Activated naive CD4-positive, alpha-beta T cell treated with Interleukin-2 at 50 U/mL for 16 hours (primary cell): ENCODE measurements at places on chromosomes 4 and X.

DNA sequence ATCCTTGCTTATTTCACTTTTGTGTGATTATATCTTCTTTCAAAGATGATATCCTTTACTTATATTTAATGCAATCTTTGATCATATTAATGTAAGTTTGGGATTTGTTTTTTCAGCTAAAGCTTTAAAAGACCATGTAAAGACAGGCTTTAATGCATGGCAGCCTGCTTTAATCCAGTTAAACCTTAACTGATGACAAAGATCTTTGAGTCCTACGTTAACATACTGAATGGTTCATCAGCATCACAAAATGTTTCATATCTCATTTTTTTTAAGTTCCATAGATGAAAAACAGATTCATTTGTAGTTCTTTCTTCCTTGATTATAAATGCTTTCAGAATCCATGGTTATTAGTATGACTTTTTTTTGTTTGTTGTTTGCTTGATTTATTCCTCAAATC, 1102.8 kb downstream of the FSTL5 start:
- no peak for DNase-seq

DNA sequence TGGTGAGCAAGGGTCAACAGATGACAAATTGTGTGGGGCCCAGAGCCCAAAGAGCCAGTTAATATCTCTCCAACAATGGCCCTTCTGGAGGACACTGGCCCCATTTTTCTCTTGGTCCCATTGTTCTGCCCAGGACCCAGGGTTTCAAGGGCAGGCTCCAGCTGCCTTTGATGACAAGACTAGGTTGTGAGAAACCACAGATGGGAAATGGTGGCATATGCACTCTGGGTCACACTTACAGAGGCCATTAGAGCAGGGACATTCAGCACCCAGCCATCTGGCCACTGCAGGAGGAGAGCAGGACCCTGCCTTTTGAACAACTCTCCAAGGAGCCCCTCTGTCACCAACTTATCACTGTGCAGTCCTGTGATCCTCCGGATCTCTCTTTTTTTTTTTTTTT, 49.7 kb upstream of the KIAA1210 start:
- no peak for DNase-seq

GRCh38 chrX:68719904-68720614, 72.6 kb downstream of the STARD8 start:
- DNase-seq, result no peak

DNA sequence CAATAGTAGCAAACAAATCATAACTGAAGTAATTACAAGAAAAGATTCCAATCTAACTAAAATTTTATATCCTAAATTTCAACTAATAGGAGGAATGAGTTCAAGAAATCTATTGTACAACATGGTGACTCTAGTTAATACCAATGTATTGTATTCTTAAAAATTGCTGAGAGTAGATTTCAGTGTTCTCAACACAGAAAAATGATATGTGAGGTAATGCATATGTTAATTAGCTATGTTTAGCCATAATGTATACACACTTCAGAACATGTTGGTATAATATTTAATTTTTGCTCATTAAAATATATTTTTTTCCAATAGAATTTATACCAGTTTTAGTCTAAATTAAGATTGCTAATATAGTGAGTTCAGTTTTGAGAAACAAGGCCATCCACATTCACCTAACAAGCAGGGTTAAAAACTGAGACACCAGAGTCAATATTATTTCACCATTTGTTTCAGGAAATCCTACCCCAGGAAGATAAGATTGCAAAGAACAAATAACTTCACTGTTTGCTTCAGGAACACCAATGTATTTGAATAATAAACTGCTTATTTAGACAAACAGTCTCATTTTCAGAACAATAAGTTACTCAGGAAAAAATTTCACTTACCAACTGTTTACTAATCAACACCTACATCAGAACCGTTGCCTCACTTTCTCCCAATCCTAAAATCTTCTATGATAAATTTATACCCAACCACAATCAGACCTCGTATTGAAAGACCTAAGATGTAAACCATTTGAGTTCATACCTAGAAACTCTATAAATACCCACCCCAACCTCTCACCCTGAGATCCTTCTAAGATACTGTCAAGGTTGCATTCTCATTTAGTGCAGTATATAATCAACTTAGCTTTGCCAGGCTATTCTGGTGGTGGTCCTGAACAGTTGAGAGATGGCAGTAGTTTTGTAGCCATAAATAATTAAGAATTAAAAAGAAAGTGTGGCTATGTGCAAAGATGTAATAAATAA, 132.8 kb downstream of the MAB21L2 start:
- DNase-seq, result no peak

GRCh38 chrX:111041018-111041462, 55.0 kb upstream of the PAK3 start:
- DNase-seq, result no peak

DNA sequence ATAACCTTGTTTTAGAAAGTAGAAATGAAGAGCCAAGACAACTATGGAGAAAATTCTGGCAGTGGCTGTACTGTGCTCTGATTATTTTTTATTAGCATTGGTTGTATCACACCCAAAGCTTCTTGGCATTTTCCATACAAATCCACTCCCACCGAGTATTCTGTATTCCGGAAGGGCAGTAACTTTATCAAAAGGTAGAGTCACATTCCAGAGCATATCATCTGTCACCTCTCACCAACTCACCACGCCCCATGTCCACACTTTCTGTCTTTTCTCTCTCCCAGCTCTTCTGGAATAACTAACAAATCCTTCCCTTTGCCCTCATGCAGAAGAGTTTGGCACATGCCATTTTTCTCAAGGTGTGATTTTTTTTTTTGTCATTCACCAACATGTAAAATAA, 52.7 kb downstream of the CORIN start:
- DNase-seq, result no peak

- no peak for DNase-seq
These were observed 2.3 kb downstream of the FHDC1 start for GRCh38 chr4:152938237-152938947.

GRCh38 chr4:26878794-26879391, 18.3 kb downstream of the STIM2 start:
- DNase-seq, result peak; percentile 48

DNA sequence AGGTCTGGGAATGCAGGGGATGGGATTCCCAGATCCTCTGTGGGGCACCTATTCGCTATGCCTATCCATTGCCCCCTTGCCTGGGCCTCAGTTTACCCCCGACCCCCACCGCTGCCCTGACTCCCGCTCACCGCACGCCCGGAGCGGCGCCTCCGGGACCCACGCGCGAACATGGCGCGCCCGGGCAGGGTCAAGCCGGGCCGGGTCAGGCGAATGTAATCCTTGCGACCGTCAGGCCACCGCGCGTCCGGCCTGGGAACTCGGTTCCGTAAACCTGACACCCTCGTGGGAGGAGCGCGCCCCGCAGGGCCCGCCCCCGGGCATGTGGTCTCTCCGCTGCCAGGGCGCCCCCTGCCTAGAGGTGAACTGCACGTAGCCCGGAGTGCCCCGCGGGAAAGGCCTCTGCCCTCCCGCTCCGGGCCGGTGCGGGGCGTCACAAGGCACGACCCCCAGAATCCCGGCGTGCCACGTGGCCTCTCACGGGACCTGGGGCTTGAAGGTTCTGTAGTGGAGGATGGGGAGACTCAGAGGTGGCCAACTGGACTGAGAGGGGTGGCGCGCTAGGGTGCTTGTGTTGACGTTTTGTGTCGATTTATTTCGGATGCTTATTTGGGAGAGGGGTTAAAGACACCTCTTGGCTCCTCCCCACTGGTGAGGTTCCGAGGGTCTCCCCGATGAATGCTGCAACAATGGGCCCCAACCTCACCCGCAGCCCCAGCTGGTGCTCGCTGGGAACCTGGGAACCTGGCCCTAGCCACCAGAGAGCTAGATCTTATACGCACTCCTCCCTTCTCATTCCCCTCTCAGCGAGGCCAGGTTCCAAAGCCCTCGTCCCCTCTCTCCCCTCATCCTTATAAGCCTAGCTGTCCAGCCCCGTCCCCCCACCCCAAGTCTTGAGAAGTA, at the start of gene PRICKLE3:
TSS of gene PRICKLE3 (minus strand) at position 249 of the 903 bp plus-strand sequence. CDS start at position 173, 76 bp downstream.
- peak; percentile 75 for DNase-seq

GRCh38 chr4:168598191-168598590, 101.3 kb downstream of the PALLD start:
- DNase-seq, result no peak

- no peak for DNase-seq
These were observed 20.2 kb downstream of the SLIT2 start for GRCh38 chr4:20271950-20272349.
